ENCODE measurements at places on chromosomes 5 and 9.

DNA sequence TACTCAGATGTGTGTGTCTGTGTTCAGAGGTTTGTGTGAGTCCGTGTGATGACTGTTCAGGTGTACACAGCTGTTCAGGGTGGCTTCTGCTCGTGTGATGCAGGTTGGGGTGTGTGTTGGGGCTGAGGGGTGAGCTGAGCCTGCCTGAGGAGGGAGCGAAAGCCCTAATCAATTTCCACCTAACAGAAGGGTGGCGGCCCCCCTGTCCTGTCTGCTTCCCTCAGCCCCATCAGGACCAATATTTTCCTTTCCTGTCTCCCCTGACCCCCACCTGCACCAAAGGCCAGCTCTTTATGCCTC is 30.2 kb downstream of the LHX2 start:
- DNase-seq = no peak

DNA sequence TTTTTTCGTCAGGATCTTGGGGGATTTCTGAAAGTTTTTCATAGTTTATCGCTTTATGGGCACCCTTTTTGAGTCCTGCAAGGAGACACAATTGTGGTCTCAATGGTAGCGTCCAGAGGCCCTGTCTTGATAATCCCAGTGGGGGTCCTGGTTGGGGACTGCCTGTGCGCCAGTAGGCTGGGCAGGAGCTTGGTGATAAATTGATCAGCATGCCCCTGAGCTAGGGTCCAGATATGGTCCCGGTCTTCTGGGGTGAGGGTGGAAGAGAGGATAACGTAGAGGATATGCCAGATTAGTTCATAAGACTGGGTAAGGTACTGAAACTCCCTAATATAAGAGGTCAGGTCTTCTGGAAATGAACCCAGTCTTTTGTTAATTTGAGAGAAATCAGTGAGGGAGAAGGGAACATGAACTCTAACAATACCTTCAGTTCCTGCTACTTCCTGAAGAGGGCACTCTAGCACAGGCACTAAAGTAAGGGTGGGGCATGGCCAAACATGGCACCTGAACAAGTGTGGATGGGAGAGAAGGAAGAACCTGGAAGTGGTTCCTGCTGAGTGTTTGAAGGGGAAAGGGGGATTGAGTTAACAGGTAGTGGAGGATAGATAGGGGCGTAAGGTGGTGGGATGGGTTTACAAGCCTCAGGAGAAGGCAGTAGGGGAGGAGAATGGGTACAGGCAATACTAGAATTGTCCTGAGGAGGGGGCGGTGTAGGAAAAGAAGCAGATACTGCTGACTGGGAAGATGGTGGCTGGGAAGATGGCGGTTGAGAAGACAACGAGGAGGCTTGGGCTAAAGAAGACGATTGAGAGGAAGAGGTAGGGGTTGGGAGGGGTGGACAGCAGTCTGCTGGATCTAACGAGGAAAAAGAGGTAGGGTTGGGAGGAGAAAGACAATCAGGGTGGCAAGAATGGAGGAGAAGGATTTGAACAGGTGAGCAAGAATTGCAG is 33.8 kb upstream of the ANXA2R start:
- DNase-seq = peak; percentile 46

DNA sequence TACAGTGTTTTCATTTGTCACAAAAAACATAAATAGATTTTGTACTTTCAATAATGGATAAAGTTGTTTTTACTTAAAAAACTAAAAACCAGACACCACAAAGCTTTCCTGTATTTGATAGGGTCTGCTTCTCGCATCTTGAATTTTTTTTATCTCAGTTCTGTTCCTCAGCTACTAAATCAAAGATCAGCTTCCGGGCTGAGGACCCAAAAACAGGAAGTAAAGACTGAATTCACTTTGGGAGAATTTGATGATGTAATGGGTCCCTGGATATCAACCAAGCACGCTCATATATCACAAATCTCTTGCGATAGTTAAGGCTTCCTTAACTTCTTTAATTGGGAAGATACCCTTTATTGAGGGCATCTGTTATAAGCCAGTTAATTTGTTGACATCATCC is 24.1 kb downstream of the ITK start:
- DNase-seq = no peak

- DNase-seq = no peak
Observed at GRCh38 chr9:86856259-86856658, 91.0 kb downstream of the GAS1 start.

GRCh38 chr9:34203992-34204635 is 25.3 kb downstream of the UBAP1 start:
- DNase-seq = no peak

- DNase-seq = peak; percentile 18
Observed at GRCh38 chr5:35954175-35954574, 15.8 kb upstream of the CAPSL start.

- DNase-seq = no peak
Observed at GRCh38 chr5:40071870-40072269, 607.8 kb upstream of the PTGER4 start.

DNA sequence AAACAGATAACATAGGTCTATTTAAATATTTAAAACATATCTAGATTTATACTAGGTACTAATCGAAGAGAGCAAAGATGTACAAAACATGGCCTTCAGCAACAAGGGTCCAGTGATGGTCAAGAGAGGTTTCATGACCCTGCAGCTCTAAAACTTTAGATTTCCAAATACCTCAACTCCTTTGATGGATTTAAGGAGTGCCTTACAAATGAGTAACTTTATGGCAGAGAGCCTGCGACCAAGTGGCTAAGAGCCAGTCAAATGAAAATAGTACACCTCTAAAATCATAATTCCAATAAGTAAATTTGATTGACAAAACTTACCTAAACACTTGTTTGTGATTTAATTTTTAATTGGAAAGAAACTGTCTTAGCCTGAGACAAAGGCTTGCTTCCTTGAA is 4.7 kb upstream of the SH3RF2 start:
- DNase-seq = no peak

- DNase-seq = no peak
Observed at GRCh38 chr9:133619791-133620190, 10.6 kb upstream of the FAM163B start.

DNA sequence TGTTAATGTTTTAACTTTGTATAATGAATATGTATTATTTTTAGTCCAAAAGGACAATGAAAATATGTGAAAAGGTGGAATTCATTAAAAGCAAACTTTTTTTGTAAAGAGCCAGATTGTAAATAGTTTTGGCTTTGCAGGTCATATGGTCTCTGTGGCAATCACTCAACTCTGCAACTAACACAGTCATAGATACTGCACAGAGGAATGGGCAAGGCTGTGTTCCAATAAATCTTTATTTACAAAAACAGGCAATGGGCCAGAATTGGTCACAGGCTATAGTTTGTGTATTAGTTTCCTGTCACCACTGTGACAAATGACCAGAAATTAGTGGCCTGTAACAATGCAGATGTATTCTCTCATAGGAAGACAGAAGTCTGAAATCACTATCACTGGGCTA is 125.4 kb upstream of the PTCH1 start:
- no peak for DNase-seq

DNA sequence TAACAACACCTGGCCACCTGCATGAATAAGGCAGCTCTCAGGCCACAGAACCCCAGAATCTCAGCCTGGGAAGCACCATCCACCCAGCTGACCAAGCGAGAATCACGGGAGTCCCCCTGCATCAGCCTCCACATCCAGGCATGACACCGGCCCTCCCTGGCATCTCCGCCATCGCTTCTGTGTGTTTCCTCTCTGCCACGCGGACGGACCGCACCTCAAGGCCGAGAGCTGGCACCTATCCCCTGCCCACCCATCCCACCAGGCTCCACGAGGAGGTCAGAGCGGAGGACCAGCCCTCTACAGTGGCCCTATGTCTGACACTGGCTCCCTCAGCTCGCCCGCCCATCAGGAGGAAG is 134.7 kb downstream of the COL23A1 start:
- DNase-seq = no peak

DNA sequence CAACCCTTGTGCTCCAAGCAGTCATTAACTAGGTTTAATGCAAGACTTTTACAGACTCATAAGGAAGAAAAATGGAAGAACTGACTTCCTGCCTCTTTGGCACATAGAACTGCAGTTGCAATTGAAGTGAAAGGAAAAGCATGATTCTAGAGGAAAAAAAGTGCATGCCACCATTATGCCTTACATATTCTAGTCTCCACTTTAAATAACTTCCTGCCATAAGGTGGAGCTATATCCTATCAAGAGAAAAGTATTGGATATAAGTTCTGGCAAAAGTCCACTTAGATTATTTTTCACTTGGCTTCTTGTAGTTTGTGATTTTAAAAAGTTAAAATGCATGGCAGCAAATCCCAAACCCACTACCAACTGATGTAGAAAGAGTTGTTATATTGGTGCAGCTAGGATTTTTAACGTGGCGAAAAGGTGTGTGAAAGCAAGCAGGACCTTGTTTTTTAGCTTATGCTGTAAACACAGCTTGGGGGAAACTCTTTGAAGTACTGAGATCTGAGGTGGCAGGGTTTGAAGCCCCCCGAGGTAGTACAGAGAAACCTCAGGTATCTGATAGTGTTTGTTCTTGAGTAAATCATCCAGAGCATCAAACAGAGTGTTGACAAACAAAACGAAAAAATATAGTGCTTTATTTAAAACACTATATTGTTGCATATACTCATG is 117.9 kb downstream of the ANXA1 start:
- no peak for DNase-seq

GRCh38 chr5:126846344-126846743 is 69.4 kb downstream of the LMNB1 start:
- DNase-seq = no peak

GRCh38 chr5:98248949-98249348 is 524.5 kb upstream of the RGMB start:
- DNase-seq = no peak

- no peak for DNase-seq
Observed at GRCh38 chr5:139690803-139691629, 42.9 kb downstream of the CXXC5 start.

DNA sequence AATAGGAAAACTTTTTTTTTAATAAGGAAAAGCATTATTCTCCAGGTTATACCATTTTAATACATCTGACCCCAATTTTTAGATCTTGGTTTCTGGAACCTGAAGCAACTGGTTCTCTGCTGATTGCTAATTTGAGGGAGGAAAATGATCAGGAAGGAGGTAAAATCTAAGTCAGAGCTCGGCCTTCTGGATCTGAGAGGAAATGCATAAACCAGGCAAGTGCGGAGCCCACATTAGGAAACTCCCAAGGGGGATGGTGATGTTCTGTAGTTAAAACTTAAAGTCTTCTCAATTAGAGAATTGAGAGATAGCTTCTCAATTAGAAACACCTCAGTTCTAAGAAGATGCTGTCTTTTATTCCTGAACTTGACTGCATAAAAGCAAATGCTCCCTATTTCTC is 113.5 kb downstream of the TSSK1B start:
- DNase-seq = no peak

DNA sequence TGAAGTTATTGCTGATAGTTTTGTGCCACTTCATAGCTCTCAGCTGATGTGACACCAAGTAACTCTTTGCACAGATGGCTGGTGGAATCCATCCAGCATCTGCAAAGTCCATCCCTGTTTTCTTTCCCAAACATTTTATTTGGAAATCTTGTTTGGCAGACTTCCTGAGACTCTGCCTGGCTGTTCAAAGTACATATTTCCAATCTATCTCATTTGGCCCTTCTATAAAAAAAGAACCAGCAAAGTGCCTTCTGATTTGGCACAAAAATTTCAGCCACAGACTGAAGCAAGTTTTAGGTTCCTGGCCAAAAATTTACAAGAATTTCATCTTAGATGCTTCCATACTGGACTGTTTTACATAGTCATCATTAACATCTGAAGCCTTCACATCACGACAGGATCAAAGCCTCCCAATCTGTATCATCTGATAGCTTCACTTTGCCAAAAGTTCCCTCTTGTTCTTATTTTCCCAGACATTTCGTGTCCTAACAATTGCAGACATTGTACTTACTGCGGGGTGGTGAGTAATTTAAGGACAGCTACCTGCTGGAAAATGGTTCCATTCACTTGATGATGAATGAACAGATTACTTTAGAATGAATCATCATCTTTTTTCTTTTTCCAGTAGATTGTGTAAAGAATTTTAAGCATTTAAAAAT is 377.3 kb downstream of the KIAA0825 start:
- no peak for DNase-seq

- peak; percentile 93 for DNase-seq
Observed at GRCh38 chr5:923281-923873, 30.7 kb downstream of the TRIP13 start.

DNA sequence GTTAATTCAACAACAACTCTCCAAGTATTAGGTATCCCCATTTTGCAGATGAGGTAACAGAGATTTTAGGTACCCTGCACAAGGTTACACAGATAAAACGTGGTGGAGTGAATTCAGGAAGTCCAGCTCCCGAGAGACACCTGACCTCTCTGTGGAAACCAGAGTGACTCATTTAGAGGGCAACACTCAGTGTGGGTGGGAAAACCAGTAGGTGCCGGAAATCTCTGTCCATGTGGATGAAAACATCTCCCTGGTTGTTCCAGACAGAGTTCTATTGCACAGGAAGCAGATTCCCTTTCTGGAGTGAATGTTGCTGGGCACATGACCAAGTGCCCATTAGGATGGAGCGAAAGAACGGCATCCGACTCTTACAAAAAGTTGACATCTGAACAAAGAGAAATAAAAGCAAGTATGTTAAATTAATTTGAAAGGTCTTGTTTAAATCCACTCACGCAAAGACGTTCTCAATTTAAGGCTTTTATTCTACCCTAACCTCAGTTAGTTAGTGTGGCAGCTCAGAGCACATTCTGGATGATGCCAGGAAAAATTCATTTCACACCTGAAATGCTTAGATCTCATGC is 391.9 kb upstream of the WWC1 start:
- no peak for DNase-seq

GRCh38 chr9:80866576-80867227 is 822.6 kb downstream of the TLE1 start:
- DNase-seq = no peak

DNA sequence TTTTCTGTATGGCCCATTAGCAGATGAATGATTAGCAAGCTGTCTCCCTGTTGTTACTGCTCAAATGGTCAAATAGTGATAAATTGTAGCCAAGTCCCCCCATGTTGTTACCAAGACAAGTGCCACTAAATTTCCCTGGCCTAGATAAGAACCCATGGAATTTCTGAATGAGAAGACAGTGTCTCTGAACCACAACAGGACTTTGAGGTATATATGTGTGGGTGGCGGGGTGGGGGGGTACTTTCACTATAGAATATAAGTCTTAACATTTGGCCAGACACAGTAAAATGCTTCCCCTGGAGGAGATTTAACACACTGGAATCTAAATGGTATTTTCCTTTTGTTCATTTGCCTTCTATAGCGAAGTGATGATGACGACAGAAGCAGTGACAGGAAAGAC is 28.7 kb downstream of the XPA start:
- DNase-seq = no peak

GRCh38 chr5:179228341-179229121 is 116.7 kb downstream of the ADAMTS2 start:
- DNase-seq = no peak

- DNase-seq = no peak
Observed at GRCh38 chr9:93278144-93278543, 94.2 kb downstream of the WNK2 start.

DNA sequence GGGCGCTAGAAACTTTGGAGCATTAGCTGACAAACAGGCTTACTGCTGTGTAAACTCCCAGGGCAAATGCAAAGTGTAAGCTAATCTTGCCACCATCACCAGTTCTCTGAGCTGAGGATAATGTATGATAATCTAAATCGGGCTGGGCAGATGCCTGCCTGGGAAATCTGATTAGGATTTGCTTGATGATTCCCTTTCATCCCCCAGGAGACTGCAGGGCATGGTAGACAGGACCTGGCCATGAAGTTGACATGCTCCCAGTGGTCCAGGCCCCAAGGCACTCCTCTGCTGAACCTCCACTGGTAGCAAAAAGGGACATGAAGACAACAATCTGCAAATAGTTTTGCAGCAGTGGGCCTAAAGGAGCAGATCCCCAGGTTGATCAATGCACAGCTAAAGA is 317.5 kb downstream of the SPOCK1 start:
- DNase-seq = no peak

- peak; percentile 94 for DNase-seq
Observed at GRCh38 chr9:38423973-38424843, at the start of gene IGFBPL1. IGFBPL1 (minus strand) TSS chr9:38424454; CDS start chr9:38424424, 30 bp downstream.
